ENCODE measurements at places on chromosomes 12 and 14. TPM values are rescaled to one million over a fixed set of nuclear protein-coding genes. Genes with fewer than 3 reads are reported as not detected.

The PLEKHG7 gene
- 0.84 TPM for total RNA-seq

The PUS7L gene
- 15.2 TPM for total RNA-seq

The VCPKMT gene
- total RNA-seq, result 5.4 TPM

The SLCO1B1 gene
- not detected for total RNA-seq

The CELA1 gene
- total RNA-seq, result not detected

The KRT71 gene
- total RNA-seq, result not detected

The FERMT2 gene
- total RNA-seq, result 6.7 TPM

The GARIN6 gene
- not detected for total RNA-seq
